ENCODE measurements at places on chromosomes 4 and X.

GRCh38 chr4:113141901-113142346, 92.5 kb downstream of the ANK2 start:
- DNase-seq, result no peak

- no peak for DNase-seq
Measured at GRCh38 chr4:185599553-185600243, 64.4 kb upstream of the PDLIM3 start.

DNA sequence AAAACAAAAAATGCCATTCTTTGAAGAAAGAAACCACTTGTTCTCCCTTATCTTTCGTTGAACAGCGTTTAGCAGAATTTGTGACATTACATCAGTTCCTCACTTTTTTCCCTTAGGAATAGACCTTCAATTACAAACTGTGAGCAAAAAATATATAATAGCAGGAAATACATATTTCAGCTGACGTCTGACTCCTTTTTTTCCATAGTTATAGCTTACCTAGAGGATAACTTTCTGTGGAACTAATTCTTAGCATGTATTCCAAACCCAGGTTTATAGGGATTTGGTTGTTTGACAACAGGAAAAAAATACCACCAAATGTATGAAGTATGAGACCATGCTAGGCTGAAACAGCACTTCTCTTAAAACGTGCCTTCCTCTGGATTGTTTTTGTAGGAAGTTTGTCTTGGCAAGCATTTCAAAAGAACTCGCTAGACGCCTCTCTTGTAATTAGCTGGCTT, 2.0 kb upstream of the LIMCH1 start:
- DNase-seq, result no peak

DNA sequence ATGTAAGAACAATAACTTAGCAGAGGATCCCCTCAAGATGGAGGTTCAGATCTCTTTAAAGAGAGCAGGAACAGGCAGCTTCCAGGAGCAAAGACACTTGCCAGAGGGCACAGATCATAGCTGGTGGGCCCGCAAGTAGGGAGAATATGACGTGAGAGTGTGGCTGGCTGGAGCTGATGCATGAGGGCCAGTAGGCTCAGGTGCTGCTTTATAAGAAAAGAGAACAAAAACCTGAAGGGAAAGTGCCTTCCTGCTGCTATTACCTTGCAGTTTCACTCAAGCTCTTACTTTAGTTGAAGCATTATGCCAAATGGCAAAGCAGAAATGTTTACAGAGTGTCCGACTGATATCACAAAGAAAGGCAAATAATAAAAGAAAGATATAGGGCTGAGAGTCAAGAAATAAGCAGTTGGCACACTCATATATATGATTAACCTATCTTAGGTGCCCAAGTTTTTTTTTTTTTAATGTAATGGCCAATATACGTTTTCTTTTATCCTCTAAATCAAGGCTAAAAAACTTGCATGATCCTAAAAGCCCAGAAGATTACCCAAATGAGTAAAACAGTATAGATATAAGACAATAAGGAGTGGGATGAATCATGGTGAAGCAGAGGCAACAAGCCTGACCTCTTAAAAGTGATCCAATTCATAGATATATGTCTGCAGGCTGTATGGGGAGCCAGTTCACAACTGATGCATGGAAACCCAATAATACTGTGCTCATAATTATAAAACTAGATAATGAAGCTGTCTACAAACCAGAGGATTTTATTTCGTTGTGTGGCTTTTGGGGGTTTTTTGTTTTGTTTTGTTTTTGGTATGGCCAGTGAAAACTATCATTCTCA, 12.6 kb downstream of the NR0B1 start:
- DNase-seq, result no peak

DNA sequence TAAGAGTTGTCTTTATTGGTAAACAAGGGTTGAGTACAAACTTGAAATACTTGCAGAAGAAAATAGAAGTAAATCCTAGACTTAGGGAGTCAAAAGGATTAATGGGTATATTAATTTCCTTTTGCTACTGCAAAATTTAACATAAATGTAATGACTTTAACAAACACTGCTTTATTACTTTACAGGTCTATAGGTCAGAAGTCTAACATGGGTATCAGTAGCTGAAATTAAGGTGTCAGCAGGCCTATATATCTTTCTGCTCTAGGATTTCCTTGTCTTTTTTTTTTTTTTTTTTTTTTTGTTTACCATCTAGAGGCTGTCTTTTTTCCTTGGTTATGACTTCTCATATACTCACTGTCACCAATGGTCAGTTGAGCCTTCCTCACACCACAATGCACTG, 220.4 kb downstream of the GRID2 start:
- DNase-seq, result no peak

GRCh38 chr4:96809563-96809962, 969.7 kb downstream of the PDHA2 start:
- no peak for DNase-seq

GRCh38 chrX:133609166-133609565, 193.9 kb upstream of the GPC4 start:
- no peak for DNase-seq
